ENCODE measurements at places on chromosomes 2 and 18.

GRCh38 chr2:218075975-218076811, 7.1 kb downstream of the RUFY4 start:
- DNase-seq, result no peak

- DNase-seq, result no peak
These were observed 276.8 kb downstream of the PIK3C3 start for GRCh38 chr18:42231796-42232195.

- DNase-seq, result no peak
These were observed 190.2 kb downstream of the SETBP1 start for GRCh38 chr18:44870631-44871502.

DNA sequence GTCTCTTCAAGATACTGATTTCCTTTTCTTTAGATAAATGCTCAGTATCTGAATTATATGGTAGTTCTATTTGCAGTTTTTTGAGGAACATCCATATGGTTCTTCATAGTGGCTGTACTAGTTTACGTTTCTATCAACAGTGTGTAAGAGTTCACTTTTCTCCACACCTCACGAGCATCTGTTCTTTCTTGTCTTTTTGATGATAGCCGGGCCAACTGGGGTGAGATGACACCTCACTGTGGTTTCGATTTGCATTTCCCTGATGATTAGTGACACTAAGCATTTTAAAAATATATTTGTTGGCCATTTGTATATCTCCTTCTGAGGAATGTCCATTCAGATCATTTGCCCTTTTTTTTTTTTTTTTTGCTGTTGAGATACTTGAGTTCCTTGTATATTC, 458.8 kb downstream of the SETBP1 start:
- no peak for DNase-seq

- peak; percentile 82 for DNase-seq
These were observed 88.8 kb downstream of the VIT start for GRCh38 chr2:36785179-36785795.

- DNase-seq, result no peak
These were observed 26.8 kb downstream of the ITM2C start for GRCh38 chr2:230891509-230891908.

DNA sequence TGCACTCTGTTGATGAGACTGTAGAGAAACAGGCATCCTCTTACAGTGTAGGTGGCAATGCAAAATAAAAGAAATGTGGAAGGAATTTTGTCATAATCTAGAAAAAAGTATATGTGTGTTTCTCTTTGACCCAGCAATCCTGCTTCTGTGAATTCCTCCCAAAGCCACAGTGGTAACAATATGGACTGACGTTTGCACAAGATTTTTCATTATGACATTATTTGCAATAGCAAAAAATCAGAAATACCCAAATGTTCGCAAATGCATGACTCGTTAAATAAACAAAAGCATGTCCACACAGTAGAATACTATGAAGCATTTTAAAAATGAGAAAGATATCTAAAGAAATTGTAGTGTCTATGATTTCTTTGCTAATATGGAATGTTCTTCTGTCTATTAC, 255.2 kb upstream of the NRP2 start:
- no peak for DNase-seq

DNA sequence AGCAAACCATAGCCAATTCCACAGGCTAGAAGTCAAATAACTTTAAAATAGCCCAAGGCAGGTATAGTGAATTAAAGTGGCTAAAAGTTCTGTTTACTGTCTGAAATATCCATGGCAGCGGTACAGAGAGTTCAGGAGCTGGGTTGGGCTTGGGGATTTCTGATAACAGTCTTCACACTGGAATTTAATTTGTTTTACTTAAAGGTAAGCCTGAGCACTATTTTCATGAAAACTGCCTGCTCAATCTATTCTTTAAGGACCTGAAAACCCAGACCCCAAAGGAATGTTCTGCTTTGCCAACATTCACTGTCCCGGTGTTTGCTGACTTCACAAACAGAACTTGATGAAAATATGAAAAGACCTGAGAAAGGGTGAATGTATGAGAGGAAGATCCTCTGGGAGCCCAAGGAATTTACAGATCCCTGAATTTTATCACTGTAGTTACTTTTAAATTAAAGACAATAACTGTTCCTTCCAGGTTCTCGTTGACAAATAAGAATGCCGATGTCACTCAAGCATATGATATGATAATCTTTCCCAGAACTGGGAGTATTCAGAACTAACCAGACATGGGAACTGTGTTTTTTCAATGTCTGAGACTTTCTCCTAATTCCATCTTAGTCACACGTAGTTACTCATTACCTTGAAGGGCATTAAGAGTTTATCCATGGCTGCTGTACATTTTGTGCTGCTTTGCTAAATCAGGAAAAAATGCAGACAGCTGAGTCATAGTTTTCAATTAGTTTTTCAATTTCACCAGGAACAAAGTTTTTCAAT, 28.3 kb upstream of the ITGB6 start:
- DNase-seq, result no peak

DNA sequence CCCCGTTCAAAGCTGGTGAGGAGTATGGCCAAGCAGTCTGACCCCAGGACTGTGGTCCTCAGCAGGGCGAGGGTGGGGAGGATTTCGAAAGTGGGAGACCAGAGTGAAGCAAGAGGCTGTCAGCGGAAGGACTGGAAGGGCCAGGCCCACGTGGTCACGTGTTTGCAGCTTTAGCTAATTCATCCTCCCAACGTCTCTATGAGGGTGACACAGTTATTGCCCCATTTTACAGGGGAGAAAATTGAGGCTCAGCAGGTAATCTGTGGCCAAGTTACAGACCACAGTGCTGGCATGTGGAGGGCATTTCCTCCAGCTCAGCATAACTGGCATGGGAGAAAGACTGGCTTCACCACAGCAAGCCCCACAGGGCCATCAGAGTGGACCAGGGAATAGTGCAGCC, 45.4 kb upstream of the LTBP1 start:
- DNase-seq, result peak; percentile 26

- DNase-seq, result no peak
These were observed 354.9 kb downstream of the PTPRM start for GRCh38 chr18:7921938-7922587.

DNA sequence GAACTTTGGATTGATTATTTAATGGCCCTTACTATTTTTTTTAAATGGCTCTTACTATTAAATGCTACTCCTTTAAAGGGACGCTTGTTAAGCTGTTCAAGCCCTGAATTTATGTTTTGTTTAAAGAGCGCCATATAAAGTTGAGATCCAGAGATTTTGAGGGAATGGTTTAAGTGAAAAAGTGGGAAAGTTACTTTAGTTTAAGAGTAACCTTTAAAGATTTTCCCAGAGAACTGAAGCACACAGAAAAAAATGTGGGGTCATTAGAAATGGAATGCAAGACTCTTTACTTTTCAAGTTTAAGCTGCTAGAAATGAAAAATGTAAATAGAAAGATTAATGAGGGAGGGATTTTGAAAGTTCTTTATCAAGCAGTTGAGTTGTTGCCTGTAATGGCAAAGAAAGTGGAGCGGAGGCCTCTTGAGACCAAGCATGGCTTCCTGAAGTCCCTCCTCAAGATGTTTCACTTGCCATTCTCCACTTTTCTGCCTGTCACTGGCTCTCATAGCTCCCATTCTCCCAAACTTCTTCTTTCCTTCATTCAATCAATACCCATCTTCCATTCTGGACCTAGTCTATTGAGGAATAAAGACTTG, 93.2 kb downstream of the KCNS3 start:
- no peak for DNase-seq

GRCh38 chr18:10070561-10071000, 156.8 kb downstream of the VAPA start:
- DNase-seq, result no peak

GRCh38 chr2:56940054-56940453, 756.3 kb downstream of the CCDC85A start:
- no peak for DNase-seq

DNA sequence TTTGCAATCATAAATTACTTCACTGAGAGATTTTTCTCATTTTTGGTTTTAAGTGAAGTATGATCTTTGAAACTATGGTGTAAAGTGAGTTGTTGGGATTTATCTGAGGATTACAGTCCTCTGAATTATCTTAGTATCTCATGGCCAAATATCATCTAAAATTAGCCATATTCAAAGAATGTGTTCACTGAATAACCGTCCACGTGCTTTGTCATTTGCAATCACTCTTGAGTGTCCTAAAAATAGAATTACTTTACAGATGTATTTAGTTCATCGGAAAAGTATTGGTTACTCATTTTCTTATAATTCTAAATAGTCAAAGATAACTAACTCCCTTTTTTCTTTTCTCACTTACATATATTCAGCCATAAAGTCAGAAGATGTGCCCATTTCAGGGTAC, 141.2 kb downstream of the RTN4 start:
- DNase-seq, result no peak

- no peak for DNase-seq
These were observed 51.4 kb upstream of the TMEM87B start for GRCh38 chr2:112003576-112004252.

DNA sequence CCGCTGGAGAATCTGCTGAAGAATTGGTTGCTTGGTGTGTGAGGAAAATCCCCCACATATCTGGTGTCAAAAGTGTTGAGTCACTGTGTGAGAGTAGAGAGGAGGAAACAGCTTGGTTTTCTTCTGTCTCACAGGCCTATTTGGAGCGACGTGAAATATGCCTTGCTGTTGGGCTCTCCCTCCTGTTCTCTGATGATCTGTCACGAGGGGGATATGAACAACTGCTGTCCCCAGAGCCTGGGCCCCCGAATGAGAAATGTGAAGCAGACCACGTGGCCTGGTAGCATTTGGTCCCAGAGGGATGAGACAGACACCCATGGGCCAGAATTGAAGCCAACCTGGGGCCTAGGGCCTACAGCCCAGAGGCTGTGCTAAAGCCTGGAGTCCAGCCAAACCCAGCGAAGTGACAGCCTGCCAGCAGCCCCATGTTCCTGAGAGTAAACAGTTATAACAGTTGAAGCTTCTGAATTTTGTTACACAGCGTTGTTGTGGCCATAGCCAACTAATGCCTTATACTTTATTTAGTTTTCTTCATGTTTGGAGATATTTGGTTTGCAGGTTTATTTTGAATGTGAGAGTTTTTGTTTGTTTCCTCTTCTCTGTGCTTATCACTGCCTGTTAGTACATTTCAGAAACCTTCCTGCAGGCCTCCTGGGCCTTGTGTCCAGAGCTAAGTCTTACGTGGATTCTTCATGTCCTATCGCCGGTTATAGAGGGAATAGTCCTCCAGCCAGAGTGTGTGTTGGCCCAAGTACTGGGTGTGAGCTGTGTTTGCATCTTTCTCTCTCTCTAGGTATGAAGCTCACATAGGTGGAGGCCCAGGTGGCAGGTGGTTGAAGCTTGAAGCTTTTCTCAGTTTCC, 18.7 kb upstream of the COLEC12 start:
- DNase-seq, result peak; percentile 88

- DNase-seq, result no peak
These were observed 4.0 kb upstream of the SLC66A2 start for GRCh38 chr18:79955302-79956075.

DNA sequence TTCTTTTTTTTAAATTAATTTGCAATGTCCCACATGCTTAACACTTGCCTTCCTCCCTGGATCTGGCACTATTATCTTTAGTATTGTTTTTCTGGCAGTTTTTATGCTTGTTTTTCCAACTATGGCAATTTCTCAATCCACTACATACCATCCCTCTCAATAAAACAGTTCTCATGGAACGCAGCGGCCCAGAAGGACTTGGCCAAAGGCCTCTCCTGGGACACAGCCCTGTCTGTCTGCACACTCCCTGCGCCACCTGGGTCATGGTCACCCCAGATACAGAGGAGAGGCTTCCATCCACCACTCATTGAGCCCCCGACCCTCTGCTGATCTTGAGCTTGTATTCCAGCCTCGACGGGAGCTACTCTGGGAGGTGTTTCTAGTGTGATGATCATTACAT, 91.2 kb downstream of the TWIST2 start:
- no peak for DNase-seq

GRCh38 chr18:58501066-58501896, 127.6 kb downstream of the ALPK2 start:
- no peak for DNase-seq

DNA sequence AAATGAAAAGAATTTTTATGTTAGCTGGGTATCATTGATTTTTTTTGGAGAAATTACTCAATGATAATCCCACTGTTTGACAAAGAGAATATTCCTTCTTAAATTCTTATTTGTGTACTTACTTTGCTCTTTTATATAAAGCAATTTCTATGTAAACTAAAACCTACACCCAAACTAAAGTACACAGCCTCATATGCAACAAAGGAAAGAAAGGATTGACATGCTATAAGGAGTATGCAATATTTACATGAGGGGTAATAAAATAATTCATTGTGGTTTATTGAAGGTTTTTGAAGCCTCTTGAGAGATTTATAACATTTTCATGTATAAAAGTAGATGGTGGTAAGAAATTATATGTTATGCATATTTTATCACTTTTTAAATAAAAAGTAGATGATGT, 368.5 kb downstream of the CDH7 start:
- no peak for DNase-seq

DNA sequence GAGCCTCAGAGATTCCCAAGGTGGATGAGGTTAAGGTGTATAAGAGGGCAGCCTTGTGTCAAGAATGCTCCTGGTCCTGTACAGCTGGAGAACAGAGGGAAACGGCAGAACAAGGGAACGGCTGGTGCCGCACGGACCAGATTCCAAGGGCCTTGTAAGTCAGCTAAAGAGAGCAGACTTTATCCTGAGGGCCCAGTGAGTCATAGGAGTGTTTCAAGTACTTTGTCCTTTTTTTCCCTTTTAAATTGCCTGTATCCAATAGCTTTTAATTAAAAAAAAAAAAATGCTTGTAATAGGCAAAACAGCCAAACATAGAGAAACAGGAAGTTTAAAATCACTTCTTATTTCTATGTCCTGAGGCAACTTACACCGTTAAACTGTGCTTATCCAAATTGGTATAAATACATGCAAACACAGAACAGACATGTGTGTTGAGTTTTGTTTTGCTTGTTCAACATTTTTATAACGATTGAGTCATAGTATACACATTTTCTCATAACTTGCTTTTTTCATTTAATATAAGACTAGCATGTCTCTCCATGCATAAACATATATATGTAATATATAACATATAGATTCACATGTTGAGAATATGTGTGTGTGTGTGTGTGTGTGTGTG, 42.1 kb upstream of the EVA1A start:
- DNase-seq, result no peak

GRCh38 chr2:230203110-230203676, 16.6 kb downstream of the SP110 start:
- no peak for DNase-seq

DNA sequence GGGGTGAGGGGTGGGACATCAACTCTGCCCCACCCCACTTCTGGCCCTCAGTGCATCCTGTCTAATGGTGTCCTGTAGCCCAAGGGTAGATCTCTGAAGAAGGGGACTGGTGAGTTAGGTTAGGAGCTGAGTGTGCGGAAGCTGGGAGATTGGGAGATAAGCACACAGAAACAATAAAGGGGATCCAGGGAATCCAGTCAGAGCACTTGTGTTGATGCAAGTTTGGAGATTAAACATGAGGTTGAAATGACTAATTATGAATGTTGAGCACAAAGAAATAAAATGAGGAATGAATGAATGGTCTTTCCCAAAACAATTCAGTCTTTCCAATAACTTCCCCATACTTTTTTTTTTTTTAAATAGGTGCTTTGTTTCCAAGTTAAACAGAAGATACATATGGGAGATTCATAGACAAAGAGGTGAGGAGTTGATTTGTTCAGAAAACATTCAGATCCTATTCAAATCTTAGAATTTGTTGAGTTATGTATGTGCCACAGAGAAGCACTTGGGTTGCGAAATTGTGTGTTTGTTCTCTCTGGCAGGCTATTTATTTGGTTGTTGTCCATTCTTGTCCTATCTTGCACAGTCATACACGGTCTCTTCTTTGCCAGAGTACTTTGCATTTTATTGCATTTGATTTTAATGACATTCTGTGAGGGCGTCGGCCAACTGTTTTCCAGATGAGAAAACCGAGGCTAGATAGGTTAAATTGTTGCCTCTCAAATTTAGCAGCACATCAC, 31.6 kb upstream of the NABP1 start:
- DNase-seq, result peak; percentile 15

Data from hematopoietic multipotent progenitor cell treated with erythropoietin and hydrocortisone succinate and interleukin-3 and kit ligand, for 4 days (in vitro differentiated cells).